Stimulated activated CD8-positive, alpha-beta memory T cell treated with anti-CD3 and anti-CD28 coated beads, Interleukin-4, amount 100 ng/mL, for 4 hours (primary cell): ENCODE measurements at places on chromosomes 7 and 10.
A peak's percentile ranks its signal among the peaks of the same experiment; 100 is the strongest.

DNA sequence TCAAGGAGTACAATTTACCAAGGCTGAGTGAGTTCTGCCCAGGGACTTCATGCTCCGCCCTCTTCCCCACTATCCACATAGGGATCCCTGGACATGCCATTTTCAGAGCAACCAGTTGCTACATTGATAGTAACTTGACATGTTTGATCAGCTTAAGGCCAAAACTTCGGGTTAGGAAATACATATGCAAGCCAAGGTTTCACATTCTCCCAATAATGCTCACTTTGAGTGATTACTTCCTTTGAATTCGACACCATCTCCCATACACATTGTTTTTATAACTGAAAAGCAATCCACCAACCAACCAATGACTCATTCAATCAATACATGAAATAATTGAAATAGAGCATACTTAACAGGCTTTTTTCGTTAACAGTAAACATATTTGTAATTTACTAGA, 137.9 kb downstream of the GLI3 start:
- DNase-seq = no peak

- DNase-seq = no peak
These were observed 55.9 kb downstream of the MYO3A start for GRCh38 chr10:25989951-25990350.

DNA sequence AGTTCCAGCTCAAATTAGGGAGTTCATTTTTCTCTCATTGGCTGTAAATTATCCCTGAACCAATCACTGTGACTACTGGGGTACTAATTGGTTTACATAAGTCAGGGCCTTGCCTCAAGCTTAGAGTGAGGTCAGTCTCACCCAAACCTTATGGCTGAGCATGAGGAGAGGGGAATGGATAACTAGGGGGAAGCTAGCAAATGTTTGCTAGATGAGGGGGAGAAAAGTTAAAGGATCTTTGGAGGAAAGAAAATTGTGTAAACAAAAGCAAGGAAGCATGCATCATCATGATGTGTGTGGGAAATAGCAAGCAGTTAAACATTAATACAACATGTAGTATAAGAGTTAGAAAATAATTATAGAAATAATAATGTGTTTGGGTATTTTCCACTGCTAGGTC, 121.9 kb downstream of the BBS9 start:
- no peak for DNase-seq

GRCh38 chr10:131724169-131724545, 176.7 kb upstream of the PPP2R2D start:
- no peak for DNase-seq

- DNase-seq = no peak
These were observed 48.7 kb downstream of the GCC1 start for GRCh38 chr7:127536741-127537140.

GRCh38 chr10:71581376-71581775, 138.2 kb downstream of the C10orf105 start:
- no peak for DNase-seq

DNA sequence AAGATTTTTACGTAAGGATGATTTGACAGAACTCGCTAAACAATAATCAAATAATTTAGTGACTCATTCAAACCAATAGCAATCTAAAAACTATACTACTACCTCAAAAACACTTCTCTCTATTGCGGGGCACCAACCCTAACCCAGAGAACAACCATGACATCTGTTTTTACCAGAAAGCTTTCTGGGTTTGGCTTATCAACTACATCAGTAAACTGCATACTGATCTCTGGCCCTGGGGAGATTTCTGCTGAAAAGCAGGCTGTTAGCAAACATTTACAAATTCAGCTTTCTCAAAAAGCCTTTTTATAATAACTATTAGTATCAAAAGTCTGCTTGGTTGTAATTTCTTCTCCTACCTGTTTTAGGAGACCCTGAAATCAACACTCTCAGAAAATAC, 144.5 kb upstream of the ZWINT start:
- no peak for DNase-seq

- DNase-seq = no peak
These were observed 425.6 kb downstream of the PAXIP1 start for GRCh38 chr7:154577141-154577873.

DNA sequence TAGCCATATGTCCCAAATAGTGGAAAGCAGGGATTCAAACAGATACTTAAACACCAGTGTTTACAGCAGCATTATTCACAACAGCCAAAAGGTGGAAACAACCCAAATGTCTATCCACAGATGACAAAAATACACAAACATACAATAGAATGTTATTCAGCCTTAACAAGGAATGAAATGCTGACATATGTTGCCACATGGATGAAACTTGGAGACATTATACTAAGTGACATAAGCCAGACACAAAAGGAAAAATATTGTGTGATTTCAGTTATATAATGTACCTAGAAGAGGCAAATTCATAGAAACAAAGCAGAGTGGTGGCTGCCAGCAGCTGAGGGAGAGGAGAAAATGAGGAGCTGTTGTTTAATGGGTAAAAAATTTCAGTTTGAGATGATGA, 533.9 kb upstream of the FZD8 start:
- DNase-seq = no peak

GRCh38 chr10:102335184-102335583, 60.3 kb upstream of the NFKB2 start:
- DNase-seq = no peak

- DNase-seq = no peak
These were observed 15.9 kb downstream of the YKT6 start for GRCh38 chr7:44216521-44217222.

DNA sequence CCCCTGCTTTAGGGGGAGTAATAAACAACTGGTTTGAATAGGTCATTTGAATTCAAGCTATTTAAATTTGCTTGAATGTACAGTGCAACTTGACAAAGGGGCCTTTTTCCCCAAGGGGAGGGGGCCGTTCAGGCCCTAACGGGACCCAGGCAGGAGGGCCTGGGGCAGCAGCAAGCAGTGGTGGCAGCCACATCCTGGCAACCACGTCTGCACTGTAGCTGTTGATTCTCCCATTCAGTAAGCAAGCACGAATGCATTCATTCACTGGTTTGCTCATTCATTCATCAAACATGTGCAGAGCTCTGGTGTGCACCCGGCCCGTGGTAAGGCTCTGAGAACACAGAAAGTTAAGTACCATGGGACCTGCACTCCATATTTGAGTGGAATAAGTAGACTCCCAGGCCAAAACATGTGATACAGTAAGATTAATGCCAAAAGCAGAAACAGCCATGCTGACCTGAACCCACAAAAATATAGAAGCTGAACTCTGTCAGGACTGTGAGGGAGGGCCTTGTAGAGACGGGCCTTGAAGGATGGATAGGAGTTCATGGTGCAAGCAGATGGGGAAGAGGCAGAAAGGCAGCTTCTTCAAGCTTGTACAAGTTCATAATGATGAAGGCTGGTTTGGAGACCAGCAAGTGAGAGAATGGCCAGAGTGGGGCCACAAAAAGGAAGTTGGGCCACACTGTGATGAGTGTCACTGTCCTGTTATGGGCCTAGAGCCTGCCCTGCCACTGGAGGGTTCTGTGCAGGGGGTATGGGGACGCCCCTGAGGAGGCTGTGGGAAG, 29.3 kb upstream of the C10orf53 start:
- no peak for DNase-seq

DNA sequence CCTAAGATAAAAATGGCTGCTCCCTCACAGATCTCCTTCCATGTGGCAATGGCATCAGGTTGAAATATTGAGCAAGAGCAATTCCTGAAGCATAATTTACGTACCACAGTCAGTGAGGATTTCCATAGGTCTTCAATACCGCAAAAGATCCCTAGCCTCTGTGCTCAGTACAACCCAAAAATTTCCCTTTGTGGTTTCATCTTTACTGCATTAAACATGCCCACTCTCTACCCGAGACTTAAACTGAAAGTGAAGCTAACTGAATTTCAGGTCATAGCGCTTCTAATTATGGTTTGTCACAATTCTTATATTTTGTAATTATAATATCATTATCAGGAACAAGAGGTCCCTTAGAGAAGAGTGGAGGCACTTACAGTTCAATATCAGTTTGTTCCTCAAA, 1071.1 kb downstream of the XPNPEP1 start:
- no peak for DNase-seq

- no peak for DNase-seq
These were observed 113.2 kb downstream of the OR13A1 start for GRCh38 chr10:45202242-45202641.

- DNase-seq = peak; percentile 24
These were observed 28.9 kb downstream of the SKIDA1 start for GRCh38 chr10:21496343-21497176.

GRCh38 chr7:67019562-67020390, 23.1 kb downstream of the TYW1 start:
- no peak for DNase-seq

DNA sequence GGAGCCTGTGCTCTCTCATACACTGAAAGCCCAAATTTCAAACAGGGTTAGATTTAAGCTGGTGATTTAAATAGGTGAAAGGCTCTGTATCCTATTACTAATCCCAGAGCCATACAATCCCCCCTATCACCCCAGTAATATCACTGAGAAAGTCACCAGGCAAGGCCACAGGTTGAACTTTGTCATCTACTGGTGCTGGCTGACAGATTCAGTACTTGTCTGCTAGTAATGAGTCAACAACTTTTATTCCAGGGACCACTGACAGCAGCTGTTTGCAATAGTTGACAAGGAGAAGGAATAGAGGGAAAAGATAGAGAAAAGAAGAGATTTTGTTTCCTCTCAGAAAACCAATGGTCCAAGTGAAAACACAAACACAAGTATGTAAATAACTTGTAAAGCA, 10.4 kb downstream of the ASB15 start:
- DNase-seq = no peak

GRCh38 chr10:132381741-132382140, 15.3 kb upstream of the PWWP2B start:
- no peak for DNase-seq

DNA sequence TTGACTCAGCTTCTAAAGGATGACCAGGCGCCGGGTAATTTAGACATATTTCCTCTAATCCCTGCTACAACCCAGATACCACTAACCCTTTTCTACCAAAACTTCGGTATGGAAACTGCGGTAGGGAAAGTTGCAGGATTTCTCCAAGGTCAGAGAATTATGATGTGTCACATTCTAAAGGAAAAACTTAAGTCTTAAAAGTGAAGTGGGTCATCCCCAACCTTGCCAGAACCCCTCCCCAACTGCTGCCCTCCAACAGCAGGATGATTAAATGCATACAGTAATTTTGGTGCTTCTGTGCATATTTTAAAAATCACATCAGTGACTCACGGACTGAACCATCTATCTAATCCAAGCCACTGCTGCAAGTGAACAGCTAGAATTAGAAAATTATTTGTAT, 52.7 kb downstream of the GRB10 start:
- DNase-seq = no peak

DNA sequence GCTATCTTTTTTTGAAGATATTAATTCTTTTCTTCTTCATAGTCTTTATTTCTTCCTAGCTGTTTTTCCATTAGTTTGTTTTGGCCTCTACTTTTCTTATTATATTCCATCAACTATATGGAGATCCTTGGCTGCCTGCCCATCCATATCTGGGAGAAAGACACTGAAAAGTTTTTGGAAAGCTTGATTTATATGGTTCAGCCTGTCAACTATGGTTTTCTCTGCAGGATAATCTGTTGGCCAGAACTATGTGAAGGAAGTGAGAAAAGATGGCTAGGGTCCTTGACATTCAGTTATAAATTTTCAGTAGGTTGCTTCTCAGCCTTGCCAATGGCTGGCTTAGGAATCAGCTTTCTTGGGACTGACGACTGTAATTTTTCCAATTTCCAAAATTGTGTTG, 10.0 kb upstream of the CDK14 start:
- DNase-seq = no peak

DNA sequence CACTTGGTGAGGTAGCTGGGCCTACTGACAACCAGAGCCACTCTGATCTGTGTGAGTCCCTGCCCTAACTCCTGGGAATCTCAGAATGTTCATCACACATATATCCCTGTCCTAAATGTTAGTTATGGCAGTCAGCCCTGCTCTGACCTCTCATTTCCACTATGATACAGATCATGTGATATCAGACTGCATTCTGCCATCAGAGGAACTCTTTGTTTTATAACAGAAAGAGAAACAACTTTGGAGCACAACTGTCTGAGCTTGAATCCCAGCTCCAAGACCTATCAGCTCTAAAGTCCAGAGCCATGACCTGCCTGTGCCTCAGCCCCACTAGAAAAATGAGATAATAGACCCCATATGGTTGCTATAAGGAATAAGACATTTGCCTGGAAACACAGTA, 54.6 kb upstream of the ABCB4 start:
- DNase-seq = no peak

GRCh38 chr7:141673346-141673745, 28.6 kb downstream of the DENND11 start:
- DNase-seq = no peak

- DNase-seq = peak; percentile 54
These were observed 103.9 kb downstream of the CUBN start for GRCh38 chr10:17025444-17026295.

- DNase-seq = no peak
These were observed 38.7 kb upstream of the HMX3 start for GRCh38 chr10:123097039-123097438.

DNA sequence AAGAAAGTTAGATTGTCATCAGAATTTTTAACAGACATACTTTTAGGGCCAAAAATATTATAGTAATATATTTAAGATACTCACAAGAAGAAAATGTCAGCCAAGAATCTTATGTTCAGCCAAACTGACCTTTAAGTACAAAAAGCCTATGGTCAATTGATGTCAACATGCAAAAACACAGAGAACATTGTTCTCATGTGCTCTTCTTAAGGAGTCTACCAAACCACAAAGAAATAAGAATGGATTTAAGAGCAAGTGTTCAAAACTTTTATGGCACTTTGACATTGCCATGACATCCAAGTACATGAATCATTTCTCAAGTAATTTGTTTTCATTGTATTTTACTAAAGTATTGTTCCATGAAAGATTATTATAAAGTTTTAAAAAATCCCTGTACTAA, 180.4 kb downstream of the TMEM26 start:
- no peak for DNase-seq

- no peak for DNase-seq
These were observed 97.1 kb downstream of the JCAD start for GRCh38 chr10:29962166-29962850.

DNA sequence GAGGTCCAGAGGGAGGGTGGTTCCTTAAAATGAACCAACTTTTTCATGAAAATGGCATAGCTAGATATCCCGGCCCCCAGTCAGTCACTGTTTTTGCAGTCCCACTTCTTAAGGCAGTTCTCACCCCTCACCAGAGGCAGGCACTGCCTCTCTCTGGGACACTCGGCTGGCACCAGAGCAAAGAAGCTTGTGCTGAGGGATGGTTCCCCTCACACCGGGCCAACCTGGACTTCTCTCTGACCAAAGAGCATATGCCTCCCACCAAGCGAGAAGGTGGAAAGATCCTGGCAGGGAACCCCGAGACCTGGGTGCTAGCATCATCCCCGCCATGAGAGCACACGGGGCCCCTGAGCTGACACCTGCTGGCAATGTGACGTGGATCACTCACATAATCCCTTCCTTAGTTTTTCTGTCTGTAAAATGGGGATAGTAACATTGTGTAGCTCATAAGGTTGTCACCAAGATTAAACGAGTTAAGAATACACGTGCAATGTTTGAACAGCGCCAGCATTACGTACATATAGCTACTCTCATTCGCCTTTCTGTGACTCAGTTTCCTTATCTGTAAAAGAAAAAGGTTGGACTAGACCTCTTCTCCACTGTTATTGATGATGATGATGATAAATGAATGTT, 88.5 kb downstream of the PARP12 start:
- DNase-seq = no peak

GRCh38 chr7:29033584-29033983, 75.5 kb upstream of the TRIL start:
- no peak for DNase-seq
